NB4 (cell line): ENCODE measurements at places on chromosomes 2 and 18.
A peak's percentile ranks its signal among the peaks of the same experiment; 100 is the strongest.

DNA sequence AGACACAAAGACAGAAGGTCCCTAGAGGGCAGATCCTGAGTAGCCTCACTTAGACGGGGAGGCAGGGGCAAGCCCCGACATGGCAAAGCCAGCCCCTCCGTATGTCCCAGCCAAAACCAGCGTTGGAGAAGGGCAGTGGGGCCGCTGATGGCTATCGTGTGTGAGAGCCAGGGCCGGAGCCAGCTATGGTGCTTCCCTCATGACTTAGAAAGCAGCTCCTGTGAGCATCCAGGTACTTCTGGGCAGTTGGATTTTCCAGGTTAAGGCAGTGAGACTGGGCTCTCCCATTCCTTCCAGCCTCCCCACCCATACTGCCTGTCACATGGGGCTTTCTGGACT is 31.2 kb upstream of the ROCK2 start:
- no peak for DNase-seq

DNA sequence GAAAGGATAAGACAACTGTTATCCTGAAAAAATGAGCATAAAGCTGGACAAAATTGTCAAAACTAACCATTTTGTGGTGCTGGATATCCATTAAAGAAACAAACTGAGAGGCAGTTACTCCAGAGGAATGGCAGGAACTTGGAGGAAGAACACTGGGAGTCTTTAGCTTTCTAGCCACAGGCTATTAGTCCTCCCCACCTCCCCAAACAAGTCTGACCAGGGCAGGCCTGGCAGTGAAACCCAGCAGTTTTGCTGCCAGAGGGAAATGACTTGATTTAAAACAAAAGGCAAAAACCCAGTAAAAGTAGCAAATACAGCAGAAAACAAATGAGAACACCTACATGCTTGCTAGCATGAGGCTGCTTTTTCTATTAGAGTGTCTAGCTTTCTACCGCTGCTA is 34.9 kb downstream of the OSBPL1A start:
- DNase-seq = no peak

GRCh38 chr2:98489971-98490962 is 45.6 kb downstream of the INPP4A start:
- DNase-seq = no peak

DNA sequence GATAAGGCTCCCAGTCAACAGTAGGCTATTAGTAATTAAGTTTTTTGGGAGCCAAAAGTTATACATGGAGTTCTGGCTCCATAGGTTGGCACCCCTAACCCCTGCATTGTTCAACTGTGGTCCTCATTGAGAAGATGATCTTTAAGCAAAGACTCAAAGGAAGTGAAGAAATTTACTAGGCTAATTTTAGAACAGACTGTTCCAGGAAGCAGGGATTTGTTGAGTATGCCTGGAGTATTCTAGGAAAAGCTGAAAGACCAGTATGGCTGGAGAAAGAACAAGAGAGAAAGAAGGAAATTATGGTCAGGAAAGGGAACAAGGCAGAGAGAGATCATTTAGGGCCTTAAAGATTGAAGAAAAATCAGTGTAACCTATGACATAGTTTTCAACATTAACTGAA is 125.1 kb downstream of the PMAIP1 start:
- DNase-seq = no peak

DNA sequence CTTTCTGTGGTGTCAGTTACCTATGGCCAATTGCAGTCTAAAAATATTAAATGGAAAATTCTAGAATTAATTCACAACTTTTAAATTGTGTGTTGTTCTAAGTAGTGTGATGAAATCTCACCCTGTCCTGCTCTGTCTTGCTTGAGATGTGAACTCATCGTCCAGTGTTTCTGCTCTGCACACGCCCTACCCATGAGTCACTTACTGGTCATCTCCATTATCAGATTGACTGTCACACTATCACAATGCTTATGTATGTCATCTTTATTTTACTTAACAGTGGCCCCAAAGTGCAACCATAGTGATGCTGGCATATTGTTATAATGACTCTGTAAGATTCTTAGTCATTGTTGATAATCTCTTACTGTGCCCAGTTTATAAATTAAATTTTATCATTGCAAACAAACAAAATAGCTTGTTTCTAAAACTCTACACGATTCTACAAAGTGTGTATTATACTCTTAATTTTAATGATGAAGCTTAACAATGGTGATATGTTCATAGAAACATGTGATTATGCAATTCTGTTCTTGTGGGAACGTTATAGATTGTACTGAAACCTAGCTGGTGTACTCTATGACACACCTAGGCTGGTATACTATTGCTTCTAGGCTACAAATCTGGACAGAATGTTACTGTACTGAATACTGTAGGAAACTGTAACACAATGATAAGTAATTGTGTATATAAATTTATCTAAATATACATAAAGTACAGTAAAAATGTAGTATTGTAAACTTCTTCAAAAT is 1086.8 kb upstream of the PIK3C3 start:
- DNase-seq = peak; percentile 1

DNA sequence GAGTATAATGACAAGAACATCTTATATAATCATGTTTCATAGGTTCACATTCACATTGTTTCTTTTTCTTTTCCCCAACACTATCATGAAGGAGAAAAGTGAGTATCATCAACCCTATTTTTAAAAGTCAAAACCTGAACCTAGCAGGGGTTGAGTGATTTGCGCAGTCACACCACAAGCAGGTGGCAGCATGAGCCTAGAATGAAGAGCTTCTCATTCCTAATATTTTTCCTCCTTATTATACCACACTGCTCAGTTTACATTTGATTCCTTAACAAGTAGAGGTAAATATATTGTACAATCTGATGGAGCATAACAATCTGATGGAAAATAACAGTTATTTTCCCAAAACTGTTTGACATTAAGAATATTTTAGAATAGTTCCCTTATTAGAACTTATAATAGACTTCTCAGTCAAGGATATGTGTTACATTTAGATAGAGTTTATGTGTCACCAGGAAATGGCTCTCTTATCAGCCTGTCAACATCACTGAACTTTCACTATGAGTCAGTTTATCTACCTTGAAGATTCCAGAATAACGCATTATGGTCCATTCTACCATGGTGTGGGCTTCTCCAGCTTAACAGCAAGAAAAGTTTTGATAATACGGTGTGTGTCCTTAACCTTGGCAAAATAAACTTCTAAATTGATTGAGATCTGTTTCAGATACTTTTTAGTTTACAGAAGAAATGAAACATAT is 119.5 kb downstream of the NEB start:
- no peak for DNase-seq

GRCh38 chr2:167863377-167863776 is 384.0 kb downstream of the STK39 start:
- no peak for DNase-seq

- peak; percentile 40 for DNase-seq
Measured at GRCh38 chr2:101545950-101546349, 71.0 kb upstream of the RFX8 start.

GRCh38 chr2:3277748-3278520 is 99.7 kb downstream of the EIPR1 start:
- no peak for DNase-seq

- DNase-seq = peak; percentile 64
Measured at GRCh38 chr18:67104700-67105284, 411.7 kb downstream of the DSEL start.

DNA sequence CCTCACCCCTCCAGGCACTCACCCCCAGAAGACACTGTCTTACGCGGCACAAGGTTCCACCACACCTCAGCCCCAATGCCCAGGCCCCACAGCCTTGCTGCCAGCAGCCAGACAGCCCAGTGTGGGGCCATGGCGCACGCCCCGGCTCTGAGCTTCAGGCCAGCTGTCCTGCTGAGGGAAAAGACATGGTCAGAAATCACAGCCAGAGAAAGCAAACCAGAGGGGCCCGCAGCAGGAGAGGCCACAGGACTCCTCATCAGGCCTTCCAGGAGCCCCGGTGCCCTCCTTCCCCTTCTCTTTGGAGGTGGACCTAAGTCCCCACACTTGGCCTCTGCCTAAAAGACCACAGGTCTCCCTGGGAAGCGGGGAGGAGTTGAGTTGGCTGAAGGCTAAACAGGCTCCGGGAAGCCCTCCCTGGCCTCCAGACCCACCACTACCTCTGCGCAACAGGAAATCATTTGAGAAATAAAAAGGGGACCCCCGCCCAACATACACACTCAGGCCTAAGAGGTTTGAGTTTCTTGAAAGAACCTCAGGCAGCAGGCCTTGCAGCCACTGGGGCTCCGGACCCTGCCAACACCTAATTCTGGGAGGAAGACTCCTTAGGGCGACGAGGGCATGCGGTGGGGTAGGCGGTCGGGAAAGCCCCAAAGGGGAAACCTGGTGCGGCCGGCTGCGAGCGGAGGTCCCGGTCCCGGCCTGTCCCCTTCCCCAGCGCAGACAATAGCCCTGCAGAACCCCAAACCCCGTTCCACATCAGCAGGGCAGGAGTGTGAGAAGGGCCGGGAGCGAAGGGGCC is 1.9 kb downstream of the SEMA4C start:
- peak; percentile 65 for DNase-seq

DNA sequence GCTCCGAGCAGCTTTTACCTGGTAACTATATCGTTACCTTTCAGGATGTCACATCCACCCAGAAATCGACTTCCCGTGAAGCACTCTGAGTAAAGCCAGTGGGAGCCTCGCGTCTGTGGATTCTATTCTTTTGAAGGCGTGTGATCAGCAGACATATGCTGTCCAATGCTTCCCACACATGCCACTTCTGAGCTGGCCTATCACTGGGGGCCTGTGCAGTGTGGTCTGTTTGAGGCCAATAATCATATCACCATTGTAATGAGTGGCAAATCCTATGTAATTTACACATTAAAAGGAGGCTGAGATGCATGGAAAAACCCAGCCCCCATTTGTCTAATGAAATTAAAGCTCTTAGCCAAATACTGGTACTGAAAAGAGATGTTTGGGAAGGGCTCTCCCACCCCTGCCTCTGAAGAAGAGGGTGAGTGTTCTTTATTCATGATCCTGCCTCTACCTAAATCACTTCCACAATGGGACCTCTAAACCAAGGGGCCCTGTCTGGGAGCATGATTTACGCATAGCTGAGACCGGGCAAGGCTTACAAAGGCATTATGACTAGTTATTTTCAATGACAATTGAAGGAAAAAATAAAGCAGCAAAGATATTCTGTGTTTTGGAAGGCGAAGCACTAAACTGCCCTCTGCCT is 686.8 kb downstream of the ZEB2 start:
- no peak for DNase-seq

GRCh38 chr2:237351046-237351445 is 62.9 kb downstream of the COL6A3 start:
- DNase-seq = no peak

GRCh38 chr2:109341355-109342255 is 212.6 kb downstream of the SH3RF3 start:
- no peak for DNase-seq

- DNase-seq = no peak
Measured at GRCh38 chr2:207531032-207531952, 1.5 kb downstream of the CREB1 start.

- DNase-seq = no peak
Measured at GRCh38 chr2:72713857-72714256, 112.0 kb downstream of the EXOC6B start.

DNA sequence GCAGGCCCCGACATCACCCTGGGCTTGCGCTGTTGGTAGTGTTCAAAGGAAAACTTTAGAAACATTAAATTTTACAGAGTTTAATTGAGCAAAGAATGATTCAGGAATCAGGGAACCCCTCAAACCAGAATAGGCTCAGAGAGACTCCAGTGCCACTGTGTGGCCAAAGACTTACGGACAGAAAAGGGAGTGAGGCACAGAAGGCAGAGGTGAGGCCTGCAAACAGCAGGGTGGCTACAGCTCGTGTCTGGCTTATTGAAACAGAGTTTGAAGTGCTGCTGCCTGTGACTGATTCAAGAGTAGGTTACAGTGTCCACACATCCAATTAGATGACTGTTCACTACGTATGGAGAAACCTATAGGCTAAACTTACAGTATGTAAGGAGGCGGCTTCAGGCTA is 2.4 kb upstream of the CTDP1 start:
- peak; percentile 31 for DNase-seq

DNA sequence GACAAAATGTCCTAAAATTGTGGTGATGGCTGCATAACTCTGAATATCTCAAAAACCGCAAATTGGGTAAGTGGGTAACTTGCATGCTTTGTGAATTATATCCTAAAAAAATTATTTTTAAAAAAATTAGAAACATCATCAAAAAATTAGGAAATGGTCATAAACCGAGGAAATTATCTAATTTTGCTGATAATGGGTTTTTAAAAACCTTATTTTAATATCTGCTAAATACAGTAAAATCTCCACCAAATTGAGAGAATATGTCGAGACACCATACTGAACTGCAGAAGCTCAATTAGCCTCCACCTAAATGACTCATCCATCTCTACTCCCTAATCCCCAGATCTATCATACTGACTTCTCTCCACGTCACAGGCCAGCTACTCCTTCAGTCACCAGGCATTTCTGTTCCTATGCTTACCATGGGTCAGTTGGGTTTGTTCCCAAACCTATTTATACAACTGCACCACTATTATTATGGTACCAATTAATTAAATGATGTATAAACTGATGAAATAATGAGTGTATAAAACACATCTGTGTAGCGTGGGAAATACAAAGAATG is 36.1 kb downstream of the SPIRE1 start:
- DNase-seq = peak; percentile 15

GRCh38 chr2:134127496-134127895 is 126.4 kb upstream of the MGAT5 start:
- no peak for DNase-seq

GRCh38 chr2:71277536-71278103 is 50.7 kb upstream of the PAIP2B start:
- DNase-seq = peak; percentile 84

GRCh38 chr18:6885992-6886796 is 156.7 kb downstream of the ARHGAP28 start:
- DNase-seq = peak; percentile 42

- DNase-seq = peak; percentile 87
Measured at GRCh38 chr2:148989882-148990493, 48.5 kb upstream of the LYPD6B start.

DNA sequence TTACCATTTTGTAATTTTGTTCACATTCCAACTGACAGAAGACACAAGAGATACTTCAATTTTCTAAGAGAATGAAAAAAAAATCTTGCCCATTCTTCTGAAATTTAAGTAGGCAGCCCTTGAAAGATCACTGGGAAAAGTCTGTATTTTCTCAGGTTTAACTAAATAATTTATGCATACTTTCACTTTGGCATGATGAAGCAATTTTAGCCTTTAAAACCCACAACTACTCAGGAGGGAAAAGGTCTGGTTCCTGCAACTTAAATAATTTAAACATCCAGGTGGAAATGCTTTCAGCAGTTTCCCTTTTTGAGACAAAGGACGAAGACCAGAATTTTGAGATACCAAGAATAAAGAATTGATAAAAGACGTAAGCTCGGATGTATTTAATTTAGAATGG is 61.4 kb downstream of the ZEB2 start:
- no peak for DNase-seq

DNA sequence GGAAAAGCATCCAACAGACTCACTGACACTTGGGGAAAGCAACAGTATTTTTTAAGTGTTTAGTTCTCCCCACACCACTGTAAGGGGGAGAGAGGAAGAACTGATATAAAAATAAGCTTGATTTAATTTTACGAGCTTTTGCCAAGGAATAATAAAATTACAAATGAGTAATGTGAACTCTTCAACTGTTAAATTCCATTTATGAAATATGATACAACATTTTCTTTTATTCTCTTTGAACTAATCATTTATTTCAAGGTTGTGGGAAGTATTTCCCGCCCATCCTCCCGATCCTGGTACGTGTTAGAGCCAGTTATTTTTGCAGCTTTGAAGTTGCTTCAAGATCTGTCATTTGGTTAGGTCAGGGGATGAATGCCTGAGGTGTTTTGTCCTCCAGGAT is 35.2 kb downstream of the WDPCP start:
- no peak for DNase-seq
